Fibroblast of the conjunctiva (primary cell): ENCODE measurements at places on chromosomes 12 and 14.

GRCh38 chr14:96204151-96205058 lies at the start of gene BDKRB2:
Gene BDKRB2, plus strand, starts transcription at chr14:96204839. Its CDS starts 32,269 bp downstream, at chr14:96237108.
- DNase-seq: peak; percentile 55

GRCh38 chr14:105214324-105214915 lies 33.3 kb upstream of the NUDT14 start:
- no peak for DNase-seq

DNA sequence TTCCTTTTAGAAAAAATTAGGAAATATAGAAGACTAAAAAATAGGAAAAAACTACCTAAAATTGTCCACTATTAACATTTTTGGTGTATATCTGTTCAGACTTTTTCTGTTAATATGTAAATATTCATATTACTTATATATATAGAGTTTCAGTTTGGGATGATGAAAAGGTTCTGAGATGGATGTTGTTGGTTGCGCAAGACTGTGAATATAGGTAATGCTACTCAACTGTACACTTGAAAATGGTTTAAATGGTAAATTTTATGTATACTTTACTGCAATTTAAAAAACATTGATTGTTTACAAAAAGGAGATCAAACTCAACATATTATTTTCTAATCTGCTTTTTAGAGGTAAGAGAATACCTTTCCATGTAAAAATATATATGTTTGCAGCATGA lies 200.9 kb downstream of the RAD51B start:
- DNase-seq: no peak

GRCh38 chr12:10802587-10802986 lies at the start of gene TAS2R7:
Gene TAS2R7, minus strand, starts transcription at chr12:10802627. Its CDS starts 57 bp downstream, at chr12:10802570.
- no peak for DNase-seq

GRCh38 chr12:54175200-54175963 lies 13.4 kb downstream of the SMUG1 start:
- DNase-seq: no peak

GRCh38 chr12:89971880-89972279 lies 263.2 kb upstream of the ATP2B1 start:
- no peak for DNase-seq

GRCh38 chr14:34199585-34199984 lies 248.7 kb upstream of the EGLN3 start:
- peak; percentile 13 for DNase-seq

DNA sequence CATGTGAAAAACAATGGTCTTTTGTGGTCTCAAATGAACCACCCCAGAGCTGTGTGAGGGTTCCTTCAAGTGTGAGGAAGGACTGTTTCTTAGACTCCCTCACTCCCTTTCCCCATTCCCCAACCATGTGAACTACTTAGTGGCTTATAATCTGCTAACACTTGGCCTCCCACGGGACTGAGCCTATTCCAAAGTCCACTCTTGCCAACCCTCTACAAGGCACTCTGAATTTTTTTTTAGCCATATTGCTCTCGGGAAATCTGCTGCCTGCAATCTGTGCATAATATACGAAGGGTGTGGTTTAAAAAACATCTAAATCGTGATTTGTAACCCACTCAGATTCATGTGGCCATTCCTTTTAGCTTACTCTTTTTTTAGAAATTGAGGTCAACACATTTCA lies 2.6 kb downstream of the SVOP start:
- no peak for DNase-seq

DNA sequence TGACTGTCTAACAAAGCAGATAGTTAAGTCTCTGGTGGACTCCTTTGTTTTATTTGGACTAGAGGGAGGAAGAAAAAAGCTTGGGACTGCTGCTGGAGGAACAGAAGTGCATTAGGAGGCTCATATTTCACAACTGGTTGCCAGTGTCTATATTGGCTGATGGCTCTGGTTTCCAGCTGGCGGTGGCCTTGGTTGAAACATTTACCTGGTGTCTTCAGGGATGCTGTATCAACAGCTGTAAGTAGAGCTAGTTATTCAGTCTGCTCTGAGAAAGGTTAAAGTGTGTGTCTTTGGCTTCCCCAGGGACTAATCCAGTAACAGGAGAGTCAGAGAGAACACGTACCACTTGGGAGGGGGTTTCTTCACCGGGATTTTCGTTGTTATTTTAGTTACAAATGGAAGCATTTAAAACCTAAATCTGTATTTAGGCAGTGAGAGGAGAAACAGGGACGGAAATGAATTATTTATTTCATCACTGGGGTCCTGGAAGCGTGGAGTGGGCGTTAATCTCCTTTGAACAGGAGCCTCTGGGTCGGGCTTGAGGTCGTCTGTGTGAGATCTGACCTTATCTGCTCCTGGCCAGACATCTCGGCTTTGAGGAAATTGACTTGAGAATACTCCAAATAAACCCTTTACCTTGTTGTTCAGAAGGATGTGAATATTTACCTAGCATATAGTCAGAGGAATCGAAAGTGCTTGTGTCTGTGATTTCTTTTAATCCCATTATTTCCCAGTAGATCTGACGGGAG lies 149.9 kb downstream of the NRXN3 start:
- no peak for DNase-seq

DNA sequence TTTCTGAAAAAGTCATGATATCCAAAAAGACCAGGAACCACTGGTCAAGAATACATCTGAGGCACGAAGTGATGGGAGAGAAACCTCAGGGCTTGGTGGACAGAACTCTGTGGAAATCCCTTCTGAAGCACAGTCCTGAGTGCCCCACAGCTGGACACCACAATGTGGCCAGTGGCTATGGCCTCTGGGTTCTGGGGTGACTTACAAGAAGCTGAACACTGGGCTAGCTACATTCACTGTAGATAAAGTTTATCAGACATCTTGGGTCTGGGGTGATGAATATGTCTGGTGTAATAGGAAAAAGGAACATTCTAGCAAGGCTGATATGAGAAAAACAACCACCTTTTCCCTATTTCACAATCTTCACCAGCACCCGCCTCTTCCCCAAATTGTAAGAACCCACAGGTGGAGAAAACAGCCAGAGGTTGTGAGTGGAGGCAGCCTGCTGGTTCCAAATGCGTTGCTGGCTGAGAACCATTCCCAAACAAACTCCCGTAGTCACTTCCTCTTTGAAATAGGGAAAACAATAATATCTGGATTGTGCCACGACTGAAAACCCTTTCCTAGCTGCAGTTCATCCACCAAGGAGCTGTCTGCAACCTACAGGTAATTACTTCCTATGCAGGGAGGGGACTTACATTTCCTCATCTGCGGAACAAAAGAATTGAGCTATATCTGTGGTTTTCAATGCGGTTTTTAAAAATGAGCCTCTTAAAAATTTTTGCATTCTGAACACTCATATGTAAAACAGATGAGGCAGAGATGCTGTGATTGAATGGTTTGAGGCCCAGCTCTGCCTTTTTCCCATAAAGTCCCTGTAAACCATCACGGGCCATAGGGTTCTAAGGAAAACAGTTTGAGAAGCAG lies 193.6 kb downstream of the SLC41A2 start:
- no peak for DNase-seq

- DNase-seq: no peak
Observed at GRCh38 chr12:114240288-114240687, 165.7 kb downstream of the TBX5 start.

DNA sequence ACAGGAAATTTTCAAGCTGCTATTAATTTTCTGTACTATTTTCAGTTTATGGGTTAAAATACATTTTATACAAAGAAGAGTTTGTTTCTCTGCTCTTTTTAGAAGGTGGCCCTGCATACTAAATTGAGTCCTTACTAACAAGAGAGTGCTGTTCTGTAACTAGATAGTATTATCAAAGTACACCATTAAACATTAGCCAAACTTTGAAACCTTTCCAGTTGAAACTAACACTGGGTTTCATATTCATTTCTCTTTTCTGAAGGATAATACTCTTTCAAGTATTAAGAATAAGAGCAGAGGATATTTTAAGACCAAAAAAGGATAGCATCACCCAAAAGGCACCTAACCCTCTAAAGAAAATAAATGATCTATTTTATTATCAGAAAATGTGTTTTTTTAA lies 47.2 kb downstream of the PEBP1 start:
- DNase-seq: no peak

- DNase-seq: no peak
Observed at GRCh38 chr12:6830999-6831398, 2.8 kb downstream of the P3H3 start.

DNA sequence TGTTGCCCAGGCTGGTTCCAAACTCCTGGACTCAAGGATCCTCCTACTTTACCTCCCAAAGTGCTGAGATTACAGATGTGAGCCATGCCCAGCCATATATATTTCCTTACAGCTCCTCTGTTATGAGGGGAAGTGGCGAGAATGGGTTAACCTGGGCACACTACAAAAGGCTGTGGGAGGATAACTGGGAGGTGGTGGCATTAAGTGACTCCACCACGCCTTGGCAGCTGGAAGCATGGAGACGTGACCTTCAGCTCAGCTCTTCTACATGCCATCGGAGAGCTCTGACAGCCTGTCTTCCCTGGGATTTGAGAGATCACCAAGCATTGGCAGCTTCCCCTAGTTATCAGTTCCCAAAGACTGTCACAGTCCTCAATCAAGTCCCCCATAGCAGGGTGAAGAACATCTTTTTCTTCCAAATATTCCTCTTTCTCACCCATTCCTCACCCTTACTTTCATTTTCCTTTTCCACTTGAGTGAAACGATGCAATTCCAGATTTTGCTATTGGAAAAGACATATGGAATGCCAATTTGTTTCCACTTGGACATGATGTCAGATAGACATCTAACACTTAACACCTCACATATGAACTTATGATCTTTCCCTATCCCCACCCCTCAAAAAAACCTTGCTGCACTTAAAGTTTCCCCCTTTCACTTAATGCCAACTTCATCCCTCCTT lies 48.5 kb downstream of the PHLDA1 start:
- DNase-seq: no peak

GRCh38 chr14:22314183-22314820 lies 274.7 kb downstream of the DAD1 start:
- peak; percentile 30 for DNase-seq

GRCh38 chr12:53232646-53233461 lies 845 bp upstream of the RARG start:
- DNase-seq: no peak

DNA sequence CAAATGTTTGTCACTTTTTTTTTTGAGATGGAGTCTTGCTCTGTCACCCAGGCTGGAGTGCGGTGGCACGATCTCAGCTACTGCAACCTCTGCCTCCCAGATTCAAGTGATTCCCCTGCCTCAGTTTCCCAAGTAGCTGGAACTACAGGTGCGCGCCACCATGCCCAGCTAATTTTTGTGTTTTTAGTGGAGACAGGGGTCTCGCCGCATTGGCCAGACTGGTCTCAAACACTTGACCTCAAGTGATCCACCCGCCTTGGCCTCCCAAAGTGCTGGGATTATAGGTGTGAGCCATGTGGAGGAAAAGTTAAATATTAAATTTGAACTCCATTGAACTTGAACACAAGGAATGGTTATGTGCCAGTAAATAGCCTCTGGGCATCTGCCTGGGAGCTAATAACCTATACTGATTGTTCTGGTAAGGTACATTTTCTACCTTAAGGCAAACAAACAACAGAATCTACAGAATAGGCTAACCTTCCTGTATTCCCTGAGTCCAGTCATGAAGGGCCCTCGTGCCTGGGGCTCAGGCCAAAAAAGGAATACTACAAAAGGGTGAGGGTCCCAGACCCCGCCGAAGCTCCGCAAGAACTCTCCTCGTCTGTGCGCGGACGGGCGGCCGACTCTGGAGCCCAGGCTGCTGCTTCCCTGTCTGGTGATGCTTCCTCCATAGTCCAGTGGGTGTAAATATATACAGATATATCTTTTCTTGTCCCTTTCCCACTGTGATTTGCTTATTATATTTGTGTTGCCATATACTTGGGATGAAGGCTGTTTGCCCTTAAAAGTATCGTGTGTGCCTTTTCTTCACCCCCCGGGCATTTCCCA lies 74.0 kb upstream of the EIF5 start:
- no peak for DNase-seq

DNA sequence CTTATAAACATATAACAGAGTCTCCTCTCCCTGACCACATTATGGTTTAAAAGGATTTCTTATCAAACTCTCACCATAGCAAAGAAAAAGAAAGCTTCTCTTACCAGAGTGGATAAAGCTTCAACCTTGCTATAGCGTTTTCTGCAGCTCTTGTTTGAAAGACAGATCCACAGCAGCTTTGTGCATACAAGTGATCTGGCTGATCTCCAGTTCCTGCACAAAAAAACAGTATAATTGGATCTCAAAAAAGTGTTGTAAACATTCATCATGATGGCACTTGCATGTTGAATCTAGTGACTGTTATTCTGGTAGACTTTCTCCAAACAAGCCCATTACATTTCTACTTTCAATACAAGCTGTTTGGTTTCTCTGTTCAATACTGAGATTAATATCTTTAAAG lies 178.9 kb upstream of the MGAT4C start:
- no peak for DNase-seq

- no peak for DNase-seq
Observed at GRCh38 chr14:40417777-40418401, 985.7 kb upstream of the FBXO33 start.

DNA sequence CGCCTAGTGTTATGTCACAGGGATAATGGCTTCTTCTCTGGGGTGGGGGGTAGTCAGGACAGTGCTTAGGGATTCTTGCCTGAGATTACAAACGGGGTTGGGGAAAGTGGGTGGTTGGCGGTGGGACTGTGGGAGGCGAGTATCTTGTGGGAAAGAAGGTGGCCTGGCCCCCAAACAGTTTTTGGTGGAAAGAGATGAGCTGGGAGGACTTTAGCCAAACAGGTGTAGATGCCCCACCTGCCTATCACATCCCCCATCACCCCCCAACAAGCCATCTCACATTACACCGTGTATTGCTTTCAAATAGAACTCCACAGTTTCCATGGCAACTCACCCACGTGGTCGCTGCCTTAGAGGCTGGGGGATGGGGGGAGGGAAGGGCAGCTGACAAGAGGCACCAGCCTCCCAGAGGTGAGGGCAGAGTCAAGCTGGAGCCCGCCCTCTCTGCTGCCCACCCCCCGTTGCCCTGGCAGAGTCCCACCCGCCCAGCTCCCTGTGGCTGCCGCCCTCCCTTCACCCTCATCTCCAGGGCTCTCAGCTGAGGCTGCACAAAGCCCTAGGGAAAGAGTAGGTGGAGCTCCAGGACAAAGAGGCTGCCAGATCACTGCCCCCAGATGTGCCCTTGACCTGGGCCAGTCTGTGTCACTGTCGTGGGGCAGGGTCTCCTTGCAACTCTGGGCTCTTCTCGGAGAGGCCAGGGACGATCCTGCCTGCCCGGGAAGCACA lies 98.3 kb downstream of the LRRC74A start:
- no peak for DNase-seq
